Islet precursor cell (in vitro differentiated cells): ENCODE measurements at places on chromosomes 11 and 22.

DNA sequence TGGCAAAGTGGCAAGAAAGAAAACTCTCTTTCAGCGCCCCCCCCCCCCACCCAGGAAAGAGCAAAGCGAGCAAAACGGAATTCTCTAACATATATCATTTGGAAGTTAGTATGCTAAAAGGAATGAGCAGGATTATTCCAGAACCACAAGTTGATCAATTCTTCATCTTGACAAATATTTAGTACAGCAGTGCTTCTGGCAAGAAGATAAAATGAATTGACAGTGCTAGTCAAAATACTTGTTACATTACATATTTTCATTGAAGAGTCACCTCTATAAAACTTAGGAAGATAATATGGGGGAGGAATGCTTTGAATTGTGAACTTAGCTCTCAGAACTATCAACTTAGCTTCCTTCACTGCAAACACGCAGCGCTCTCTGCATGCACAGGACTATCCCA is 377.4 kb downstream of the DYNC2H1 start:
- DNase-seq, result no peak

GRCh38 chr11:72639502-72640375 is 34.5 kb downstream of the PDE2A start:
- no peak for DNase-seq

DNA sequence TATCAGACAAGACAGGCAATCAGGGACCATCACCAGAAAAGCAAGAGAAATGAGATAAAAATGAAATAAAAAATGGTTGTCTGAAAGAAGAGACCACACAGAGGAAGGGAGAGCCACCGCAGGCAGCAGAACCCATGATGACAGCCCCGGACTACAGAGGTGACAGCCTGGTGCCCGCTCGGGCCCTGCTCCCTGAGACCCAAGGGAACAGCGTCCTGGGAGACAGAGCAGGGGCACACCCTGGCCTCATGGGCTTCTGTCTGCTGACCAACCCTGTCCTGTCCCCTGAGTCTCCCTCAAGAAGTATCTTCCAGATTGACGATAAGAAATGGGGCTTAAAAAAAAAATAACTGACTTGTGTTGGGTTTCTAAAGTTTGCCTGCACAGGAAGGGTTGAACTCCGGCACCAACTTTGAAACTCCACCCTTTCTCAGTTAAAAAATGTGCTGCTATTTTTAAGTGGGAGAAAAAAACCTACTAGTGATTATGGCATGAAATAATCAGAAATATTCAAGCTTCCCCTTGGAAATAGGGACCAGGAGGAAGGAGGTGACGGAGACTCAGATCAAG is 70.1 kb upstream of the TTLL12 start:
- DNase-seq, result no peak

DNA sequence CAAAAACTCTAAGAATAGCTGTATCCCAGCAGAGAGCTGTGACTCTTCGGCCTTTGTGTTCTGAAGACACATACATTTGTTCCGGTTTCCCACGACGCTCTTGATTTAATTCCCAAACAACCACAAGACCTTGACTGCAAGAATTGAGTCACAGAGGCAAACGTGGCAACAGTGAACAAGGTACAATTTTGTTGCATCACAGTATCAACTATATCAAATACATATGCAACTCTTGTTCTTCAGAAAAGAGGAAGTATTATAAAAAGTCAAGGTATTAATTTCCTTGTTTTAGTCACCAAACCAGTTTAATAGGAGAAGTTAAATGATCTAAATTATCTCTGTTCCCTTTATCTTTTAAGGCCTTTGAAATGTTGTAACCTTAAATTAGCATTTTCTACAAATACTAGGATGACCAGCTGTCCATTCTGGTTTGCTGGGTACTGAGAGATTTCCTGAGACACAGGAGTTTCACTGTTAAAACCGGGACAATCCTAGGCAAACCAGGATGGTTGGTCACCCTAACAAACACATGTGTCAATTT is 11.1 kb downstream of the HPS5 start:
- DNase-seq, result no peak

DNA sequence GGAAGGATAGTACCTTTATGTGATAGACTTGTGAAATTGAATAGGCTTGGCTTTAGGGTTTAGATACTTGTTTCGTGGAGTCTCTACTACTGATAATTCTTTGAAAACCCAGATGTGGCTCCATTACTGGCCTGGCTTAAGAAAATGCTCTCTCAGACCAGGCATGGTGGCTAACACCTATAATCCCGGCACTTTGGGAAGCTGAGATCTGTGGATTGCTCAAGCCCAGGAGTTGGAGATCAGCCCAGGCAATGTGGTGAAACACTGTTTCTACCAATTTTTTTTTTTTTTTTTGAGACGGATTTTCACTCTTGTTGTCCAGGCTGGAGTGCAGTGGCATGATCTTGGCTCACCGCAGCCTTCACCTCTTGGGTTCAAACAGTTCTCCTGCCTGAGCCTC is 40.9 kb downstream of the ATG13 start:
- no peak for DNase-seq

DNA sequence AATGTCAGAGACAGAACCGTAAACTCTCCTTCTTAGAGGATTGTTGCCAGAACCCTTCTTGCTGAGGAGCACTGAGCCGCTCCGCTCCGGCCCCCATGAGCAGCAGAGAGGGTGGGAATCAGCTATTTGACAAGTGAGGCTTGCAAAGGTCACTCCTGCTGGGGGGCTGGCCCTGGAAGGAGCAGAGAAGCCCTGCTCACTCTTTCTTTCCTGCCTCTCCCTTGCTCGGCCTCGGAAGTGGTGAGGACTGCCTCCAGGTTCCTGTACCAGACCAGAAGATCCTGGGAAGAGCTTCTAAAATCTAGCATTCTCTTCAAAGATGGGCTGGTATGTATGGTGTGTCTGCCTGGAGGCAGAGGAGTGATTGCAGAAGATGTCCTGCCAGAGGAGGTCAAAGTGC is 168.6 kb upstream of the NECTIN1 start:
- DNase-seq, result no peak

DNA sequence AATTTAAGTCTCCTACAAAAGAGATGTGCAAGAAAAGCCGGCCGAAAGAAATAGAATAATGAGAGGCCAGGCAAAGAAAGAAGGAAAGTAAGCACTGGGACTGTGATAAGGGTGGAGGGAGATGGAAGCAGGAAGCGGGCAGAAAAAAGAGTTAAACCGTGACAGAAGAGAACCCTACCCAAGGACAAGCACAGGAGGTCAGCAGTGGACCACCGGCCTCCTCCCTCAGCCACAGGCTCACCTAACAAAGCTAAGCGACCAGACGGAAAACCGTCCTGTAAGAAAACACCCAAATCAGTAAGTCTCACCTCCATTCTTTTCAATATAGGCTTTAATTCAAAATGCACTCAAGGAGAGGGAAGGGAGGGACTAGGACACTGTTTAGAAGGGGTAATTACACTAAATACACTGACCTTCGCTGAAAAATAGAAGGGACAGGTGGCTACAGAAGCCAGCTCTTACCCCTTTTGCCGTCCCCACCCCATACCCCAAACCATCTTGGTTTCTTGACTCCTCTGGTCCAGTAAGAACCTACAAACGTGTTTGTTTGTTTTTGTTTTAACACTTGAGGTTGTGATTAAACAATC is 1.9 kb downstream of the FAM181B start:
- no peak for DNase-seq
